ENCODE measurements at places on chromosomes 12 and 14. TPM values are rescaled to one million over a fixed set of nuclear protein-coding genes. Genes with fewer than 3 reads are reported as not detected.

- no peak overlapping the region for H3K27ac ChIP-seq
- H3K27me3 ChIP-seq, result peaks cover 9% of the 10 kb centered on the region
- H3K4me3 ChIP-seq, result no peak overlapping the region
Measured at GRCh38 chr12:7136071-7136470, 5.9 kb downstream of the CLSTN3 start.

GRCh38 chr12:128911861-128912260, 58.6 kb downstream of the GLT1D1 start:
- peaks cover 24% of the 10 kb centered on the region for H3K4me1 ChIP-seq
- H3K27me3 ChIP-seq, result no peaks in the 10 kb centered on the region
- H3K36me3 ChIP-seq, result no peaks in the 10 kb centered on the region
- H3K27ac ChIP-seq, result no peak overlapping the region
- no peak for DNase-seq

DNA sequence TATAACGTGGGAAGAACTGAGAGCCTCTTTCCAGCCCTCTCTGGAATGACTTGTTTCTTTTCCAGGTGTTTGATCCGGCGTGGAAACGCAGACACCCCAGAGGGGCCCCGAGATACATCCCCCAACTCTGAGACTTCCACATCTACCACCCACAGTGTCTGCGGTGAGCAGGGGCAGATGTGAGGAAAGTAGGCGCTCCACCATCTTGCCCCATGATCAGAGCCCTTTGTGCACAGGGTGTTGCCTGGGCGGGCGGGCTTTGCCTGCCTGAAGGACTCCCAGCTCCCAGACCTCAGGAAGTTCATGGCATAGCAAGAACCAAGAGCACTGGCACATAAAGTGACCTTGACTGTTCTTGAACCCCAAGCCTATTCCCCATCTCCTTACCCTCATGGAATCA, 2.8 kb downstream of the CARMIL3 start:
- no peaks in the 10 kb centered on the region for H3K4me1 ChIP-seq
- DNase-seq, result no peak

- no peaks in the 10 kb centered on the region for H3K36me3 ChIP-seq
- no peak overlapping the region for H3K4me3 ChIP-seq
- H3K27me3 ChIP-seq, result no peaks in the 10 kb centered on the region
Measured at GRCh38 chr12:54981796-54982195, 2.8 kb downstream of the TESPA1 start.

- no peak for DNase-seq
- H3K27me3 ChIP-seq, result peaks cover 5% of the 10 kb centered on the region
- H3K36me3 ChIP-seq, result no peaks in the 10 kb centered on the region
- no peak overlapping the region for H3K4me3 ChIP-seq
Measured at GRCh38 chr14:77201696-77202095, 20.1 kb downstream of the TMEM63C start.

GRCh38 chr12:78179346-78179745, 348.7 kb downstream of the NAV3 start:
- H3K27ac ChIP-seq, result no peak overlapping the region
- H3K4me1 ChIP-seq, result no peaks in the 10 kb centered on the region
- DNase-seq, result no peak

- H3K27me3 ChIP-seq, result no peaks in the 10 kb centered on the region
- DNase-seq, result no peak
- H3K4me1 ChIP-seq, result no peaks in the 10 kb centered on the region
- H3K36me3 ChIP-seq, result peaks cover 37% of the 10 kb centered on the region
- no peak overlapping the region for H3K4me3 ChIP-seq
- no peak overlapping the region for H3K27ac ChIP-seq
Measured at GRCh38 chr12:47988073-47989022, 15.9 kb downstream of the COL2A1 start.

- no peaks in the 10 kb centered on the region for H3K27me3 ChIP-seq
- no peak overlapping the region for H3K27ac ChIP-seq
- DNase-seq, result no peak
- peaks cover 10% of the 10 kb centered on the region for H3K4me1 ChIP-seq
- no peaks in the 10 kb centered on the region for H3K36me3 ChIP-seq
- no peak overlapping the region for H3K4me3 ChIP-seq
Measured at GRCh38 chr12:24539646-24540045, 409.3 kb downstream of the BCAT1 start.

- peaks cover 9% of the 10 kb centered on the region for H3K27me3 ChIP-seq
- no peaks in the 10 kb centered on the region for H3K4me1 ChIP-seq
- H3K4me3 ChIP-seq, result no peak overlapping the region
- no peak overlapping the region for H3K27ac ChIP-seq
Measured at GRCh38 chr12:53825246-53826081, 73.7 kb upstream of the CISTR start.

DNA sequence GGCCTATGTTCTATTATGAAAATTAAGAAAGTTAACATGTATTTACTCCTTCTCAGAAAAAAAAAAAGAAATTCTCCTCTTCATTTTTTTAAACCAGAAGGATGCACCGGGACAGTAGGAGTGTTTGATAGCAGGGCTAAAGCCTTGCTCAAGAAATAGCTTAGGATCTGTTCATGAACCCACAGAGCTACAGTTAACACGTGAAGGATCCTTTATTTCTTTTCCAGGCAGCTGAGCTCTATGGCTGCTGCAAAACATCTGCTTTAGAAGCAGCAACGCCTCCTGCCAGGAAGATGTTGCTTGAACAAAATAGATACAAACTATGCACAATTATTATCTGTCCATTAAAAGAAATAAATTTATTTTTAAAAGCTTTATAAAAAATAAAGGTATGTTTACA, 254.8 kb downstream of the PRKD1 start:
- H3K27ac ChIP-seq, result no peak overlapping the region
- H3K27me3 ChIP-seq, result no peaks in the 10 kb centered on the region
- no peaks in the 10 kb centered on the region for H3K4me1 ChIP-seq
- H3K4me3 ChIP-seq, result no peak overlapping the region

DNA sequence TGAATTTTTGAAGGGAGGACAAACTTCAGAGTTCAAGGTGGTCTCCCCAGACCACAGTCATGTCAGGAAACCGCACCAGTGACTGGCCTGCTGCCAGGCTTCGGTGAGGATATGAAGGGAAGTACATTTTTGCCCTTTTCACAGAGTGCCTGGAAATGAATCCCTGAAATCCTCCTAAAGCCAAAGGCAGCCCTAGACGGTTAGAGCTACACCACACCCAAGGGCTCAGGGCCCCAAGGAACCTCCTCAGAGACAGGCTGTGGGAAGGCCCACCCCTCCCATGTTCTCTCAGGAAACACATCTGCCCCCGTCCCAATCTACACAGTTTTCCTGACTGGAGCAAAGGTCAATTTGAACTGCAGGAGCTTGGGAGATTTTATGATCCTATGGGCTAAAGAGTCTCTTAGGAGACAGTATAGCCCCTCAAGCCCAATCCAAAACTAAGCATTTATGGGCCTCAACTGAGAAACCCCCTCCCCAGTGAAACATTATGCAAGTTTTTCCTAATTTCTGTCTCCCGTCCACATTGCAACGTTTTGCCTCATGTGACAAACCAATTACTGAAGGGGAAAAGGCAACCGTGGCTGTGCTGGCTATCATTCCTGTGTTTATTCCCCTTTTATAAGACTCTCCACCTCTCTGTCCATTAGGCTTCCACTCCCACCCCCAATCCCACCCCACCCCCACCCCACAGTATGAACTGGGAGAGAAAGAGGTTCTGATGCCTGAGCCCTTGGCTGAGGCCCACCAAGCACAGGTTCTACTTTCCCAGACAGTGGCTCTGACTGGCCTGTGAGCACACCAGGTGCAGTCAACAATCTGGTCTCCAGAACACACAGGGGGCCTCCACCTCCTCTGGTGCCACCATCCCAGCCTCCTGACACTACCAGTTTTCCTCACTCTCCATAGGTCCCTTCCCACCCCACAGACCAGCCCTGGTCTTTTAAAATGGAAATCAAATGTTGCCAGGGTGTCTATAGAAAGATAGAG, 9.6 kb upstream of the RNASE1 start:
- H3K36me3 ChIP-seq, result no peaks in the 10 kb centered on the region
- no peak overlapping the region for H3K4me3 ChIP-seq
- peak; percentile 27 for DNase-seq
- H3K27ac ChIP-seq, result no peak overlapping the region
- H3K4me1 ChIP-seq, result peaks cover 5% of the 10 kb centered on the region
- no peaks in the 10 kb centered on the region for H3K27me3 ChIP-seq

Gene SEC23A
- total RNA-seq, result 115 TPM

Gene OR4E2
- not detected for total RNA-seq

Gene KRT4
- total RNA-seq, result not detected

Gene WDHD1
- total RNA-seq, result 5.4 TPM

Gene TAS2R13
- 0.11 TPM for total RNA-seq

Gene ORAI1
- 36.7 TPM for total RNA-seq

Gene MYF5
- not detected for total RNA-seq
